ENCODE measurements at places on chromosomes 4 and X.
A peak's percentile ranks its signal among the peaks of the same experiment; 100 is the strongest.

- no peak for DNase-seq
Observed at GRCh38 chr4:39609454-39609931, 29.2 kb downstream of the SMIM14 start.

DNA sequence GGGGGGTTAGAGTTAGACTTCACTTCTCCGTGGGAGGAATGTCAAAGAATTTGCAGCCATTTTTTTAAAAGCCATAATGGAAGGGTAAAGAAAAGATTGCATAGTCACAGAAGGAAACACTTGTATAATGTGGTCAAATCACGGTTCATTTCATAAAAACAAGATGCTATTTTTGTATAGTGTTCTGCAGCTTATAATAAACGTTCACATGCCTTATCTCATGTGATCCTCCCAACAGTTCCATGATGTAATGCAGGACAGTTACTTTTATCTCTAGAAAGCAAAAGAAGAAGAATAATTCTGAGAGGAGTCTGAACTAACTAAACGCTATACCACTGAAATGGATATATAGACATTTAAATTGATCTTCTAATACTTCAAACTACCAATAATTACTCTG is 71.3 kb upstream of the CAMK2D start:
- no peak for DNase-seq

DNA sequence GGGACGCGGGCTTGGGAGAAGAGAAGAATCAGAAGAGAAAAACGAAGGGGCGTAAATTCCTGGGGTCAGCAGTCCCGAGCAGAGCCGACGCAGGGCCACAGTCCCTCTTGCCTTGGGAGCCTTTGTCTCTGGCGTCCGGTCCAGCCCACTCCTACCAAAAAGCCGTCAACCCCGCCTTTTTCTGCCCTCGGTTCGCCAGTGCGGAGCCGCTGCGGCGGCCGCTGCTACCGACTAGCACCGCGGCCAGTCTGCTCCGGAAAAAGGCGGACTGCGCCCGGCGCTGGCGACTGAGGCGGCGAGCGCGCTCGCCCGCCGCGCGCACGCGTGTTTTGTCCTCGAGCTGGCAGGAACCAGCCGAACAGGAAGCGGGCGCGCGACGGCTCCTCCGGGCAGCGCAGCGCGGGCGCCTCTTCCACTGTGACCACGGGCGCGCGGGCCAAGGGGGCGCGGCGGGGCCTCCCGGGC is 502 bp downstream of the HNRNPDL start:
- DNase-seq: peak; percentile 85

GRCh38 chr4:96063639-96064038 is 223.7 kb downstream of the PDHA2 start:
- no peak for DNase-seq

DNA sequence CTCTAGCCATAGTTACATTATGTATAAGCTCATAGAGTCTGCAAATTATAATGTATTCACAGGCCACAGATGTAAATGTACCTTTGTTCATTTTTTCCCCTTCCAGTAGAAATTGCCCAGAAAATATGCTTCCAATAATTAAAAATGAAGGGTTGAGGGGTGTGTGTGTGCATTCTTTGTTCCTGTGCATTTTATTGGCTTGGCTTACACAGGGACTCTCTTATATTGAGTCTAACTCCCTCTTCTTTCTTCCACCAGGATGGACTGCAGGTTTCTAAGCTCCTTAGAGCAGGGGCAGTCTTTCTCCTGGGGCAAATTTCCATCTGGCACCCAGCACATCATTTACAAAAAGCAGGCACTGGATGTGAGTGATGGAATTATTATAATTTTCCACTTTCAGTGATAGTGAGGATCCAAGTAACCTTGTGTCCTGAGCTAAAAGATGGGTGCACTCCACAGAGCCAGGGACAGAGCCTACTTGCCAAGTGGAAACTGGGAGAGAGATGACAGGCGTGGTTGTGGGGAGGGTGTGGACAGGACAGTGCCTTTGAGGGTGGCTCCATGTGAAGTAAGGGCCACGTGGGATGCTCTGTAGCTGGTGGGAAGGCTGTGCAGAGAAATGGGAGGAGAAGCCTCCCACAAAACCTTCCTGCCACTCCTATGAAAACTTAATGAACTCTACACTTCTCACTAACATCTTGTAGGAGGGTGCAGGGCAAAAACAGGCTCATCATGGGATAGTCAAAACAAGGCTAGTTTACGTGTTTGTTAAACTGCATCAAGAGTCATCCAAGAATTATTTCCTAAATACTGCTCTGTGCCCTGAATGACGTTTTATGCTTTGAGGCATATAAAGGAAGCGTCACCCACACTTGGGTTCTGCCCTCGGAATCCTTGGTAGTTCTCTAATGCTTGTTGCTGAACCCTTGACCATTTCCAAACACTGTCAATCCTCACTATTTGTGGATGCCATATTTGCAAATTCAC is 16.0 kb downstream of the IGFBP7 start:
- DNase-seq: no peak

GRCh38 chr4:1312821-1313640 is 23.3 kb downstream of the MAEA start:
- no peak for DNase-seq

DNA sequence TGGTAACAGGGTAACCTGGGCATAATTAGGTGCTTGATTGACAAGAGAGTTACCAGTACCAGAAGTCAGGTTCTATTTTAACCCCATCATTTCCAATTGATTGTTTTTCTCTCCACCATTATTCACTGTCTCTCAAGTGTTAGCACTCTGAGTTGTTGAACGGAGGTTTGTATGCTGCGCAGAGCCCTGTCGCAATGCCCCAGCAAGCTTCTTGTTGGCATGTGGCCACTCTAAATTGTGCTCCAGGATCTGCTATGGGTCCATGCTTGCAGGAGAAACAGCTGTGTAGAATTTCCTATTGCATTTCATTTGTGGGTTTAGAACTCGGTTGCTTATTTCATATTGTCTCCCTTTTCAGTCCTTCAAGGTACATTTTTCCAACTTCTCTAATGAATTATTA is 98.2 kb downstream of the KLHL8 start:
- DNase-seq: peak; percentile 49
